ENCODE measurements at places on chromosomes 2 and 18.

GRCh38 chr2:11244091-11244826 is 89.0 kb downstream of the SLC66A3 start:
- no peak for DNase-seq

DNA sequence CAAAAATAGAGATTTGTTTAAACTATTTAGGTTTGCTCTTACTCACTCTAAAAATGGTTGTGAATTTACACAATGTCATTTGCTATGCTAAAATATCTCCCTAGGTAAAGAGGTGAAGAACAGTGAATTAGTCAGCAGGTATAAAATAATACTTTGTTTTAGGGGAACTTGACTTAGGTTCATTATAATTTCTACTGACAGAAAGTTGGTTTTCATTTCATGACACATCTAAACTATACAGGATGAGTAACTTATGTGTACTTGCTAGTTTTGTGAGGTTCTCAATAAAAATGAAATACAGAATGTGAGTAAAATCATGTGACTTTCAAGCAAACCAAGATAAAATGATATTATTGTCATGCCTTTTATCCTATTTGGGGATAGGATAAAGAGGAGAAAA is 66.0 kb downstream of the DIS3L2 start:
- no peak for DNase-seq

- no peak for DNase-seq
Measured at GRCh38 chr2:134823431-134823830, 15.0 kb upstream of the ACMSD start.

DNA sequence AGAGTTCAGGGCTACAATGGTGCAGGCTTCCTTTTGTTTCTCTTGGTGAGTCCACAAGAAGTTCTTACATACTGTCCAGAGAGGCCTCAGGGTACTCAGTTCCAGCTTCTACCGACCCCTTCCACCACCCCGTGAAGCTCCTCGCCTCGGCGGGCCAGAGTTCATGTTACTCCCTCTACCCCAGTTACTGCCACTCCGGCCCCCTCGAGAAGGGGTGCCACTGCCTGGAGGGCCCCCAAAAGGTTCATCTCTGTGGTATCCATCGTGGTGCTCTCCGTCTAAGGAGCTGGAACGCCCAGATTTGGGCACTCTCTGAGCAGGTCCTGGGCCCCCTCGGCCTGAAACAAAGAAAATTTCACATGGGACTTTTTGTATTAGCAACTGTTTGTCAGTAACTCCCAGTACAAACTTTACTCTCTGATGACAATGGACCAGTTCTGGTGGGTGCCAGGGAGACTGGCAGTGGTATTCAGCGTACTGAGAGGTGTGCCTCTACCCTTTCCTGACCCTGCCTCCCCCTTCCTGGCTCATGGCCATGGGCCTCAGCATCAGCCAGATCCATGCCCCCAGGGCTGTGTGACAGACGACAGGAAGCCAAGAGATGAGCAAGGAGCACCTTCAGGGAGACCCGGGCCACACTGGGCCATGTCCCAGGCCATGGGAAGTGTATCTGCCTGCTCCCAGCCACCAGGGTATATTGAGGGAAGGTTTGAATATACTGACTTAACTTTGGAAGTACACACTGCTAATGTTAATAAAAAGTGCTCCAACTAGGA is 5.1 kb downstream of the SFT2D3 start:
- no peak for DNase-seq
